ENCODE measurements at places on chromosomes 12 and 14.

- no peak overlapping the region for H3K27ac ChIP-seq
- peaks cover 63% of the 10 kb centered on the region for H3K27me3 ChIP-seq
- no peaks in the 10 kb centered on the region for H3K36me3 ChIP-seq
- H3K4me1 ChIP-seq: peaks cover 8% of the 10 kb centered on the region
- DNase-seq: peak; percentile 40
- no peak overlapping the region for H3K4me3 ChIP-seq
These were observed 2.5 kb downstream of the AHNAK2 start for GRCh38 chr14:104975481-104976197.

DNA sequence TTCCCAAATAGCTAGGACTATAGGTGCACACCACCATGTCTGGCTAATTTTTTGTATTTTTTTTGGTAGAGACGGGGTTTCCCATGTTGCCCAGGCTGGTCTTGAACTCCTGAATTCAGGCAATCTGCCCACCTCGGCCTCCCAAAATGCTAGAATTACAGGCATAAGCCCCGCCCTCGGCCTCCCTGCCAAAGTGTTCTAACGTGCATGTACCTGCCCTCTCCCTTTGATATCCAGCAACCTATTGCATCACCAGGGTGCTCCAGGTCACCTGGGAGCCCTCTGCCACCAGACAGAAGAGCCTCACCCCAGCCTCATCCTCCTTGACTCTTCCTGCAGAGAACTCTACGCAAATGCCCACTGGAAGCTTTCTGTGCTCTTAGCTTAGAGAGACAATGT, 2.2 kb upstream of the EML1 start:
- H3K4me1 ChIP-seq: peaks cover 21% of the 10 kb centered on the region
- DNase-seq: no peak
- no peak overlapping the region for H3K27ac ChIP-seq
- H3K4me3 ChIP-seq: no peak overlapping the region
- peaks cover 56% of the 10 kb centered on the region for H3K27me3 ChIP-seq

DNA sequence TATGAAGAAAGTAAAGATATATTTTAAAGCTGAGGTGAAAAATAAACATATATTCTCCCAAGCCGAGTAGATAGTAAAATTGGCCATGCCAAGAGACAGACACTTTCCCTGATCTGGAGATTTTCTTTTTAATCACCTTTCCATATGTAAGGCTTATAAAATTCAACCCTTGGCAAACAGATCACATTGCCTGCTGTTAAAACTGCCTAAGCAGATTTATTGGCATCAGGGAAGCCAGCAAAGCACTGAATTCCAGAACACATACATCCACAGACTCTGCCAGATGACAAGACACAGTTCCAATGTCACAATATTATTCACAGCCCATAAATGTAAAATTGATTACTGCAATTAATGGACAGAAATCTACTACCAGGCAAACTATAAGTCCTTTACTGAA, 78.2 kb upstream of the GARIN2 start:
- no peaks in the 10 kb centered on the region for H3K27me3 ChIP-seq
- H3K4me3 ChIP-seq: no peak overlapping the region
- H3K27ac ChIP-seq: no peak overlapping the region
- no peaks in the 10 kb centered on the region for H3K4me1 ChIP-seq

DNA sequence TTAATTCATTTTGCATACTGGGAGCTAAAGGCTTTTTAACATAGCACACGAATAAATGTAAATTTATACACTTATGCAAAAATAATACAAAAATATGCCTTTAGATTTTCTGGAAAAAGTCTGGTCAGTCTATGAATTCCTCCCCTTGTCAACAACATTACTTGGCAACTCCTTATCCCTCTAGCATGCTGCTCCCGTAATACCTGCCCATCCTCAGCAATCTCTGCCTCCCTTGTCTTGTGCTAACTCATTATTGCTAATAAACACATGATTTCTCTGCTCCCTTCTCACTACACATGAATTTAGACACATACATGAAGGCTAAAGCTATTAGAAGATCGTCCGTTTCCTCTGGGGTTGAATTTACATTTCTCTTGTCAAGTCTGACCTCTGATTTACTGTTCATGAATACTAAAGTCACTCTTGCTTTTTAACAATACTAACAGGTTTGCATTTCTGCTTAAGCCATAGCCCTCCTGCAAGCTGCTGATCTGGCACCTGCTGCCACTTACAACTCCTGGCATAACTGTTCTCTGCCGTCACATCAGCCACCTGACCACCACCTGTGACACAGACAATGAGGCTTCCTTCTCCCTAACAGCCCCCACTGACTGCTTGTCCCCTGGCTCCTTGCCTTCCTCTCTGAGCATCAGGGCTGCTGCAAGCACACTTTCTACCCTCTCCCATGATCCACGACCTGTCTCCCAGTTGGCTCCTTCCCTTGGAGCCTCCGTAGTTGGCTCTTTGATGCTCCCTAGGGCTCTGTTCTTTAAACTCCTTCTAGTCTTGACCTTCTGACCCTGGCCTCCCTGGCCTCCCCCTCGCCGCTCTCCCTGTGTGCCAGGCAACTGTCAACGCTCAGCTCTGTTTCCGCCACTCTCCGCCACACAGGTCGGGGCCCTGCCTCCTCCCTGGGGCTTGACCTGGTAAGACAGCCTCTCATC, 177.6 kb downstream of the CALM1 start:
- H3K27ac ChIP-seq: no peak overlapping the region
- DNase-seq: no peak

DNA sequence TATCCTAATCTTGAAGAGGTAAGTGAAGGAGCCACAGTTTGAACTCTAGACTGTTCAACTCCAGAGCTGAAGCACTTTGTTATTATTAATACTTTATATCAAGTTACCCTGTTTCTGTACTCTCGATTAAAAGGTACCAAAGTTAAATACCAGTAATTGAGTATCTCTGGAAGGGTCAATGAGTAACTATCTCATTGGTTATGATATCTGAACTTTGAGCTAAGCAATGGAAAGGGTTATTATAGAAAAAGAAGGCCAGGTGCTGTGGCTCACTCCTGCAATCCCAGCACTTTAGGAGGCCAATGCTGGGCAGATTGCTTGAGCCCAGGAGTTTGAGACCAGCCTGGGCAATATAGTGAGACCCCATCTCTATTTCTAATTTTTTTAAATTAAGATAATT, 9.9 kb downstream of the TMEM19 start:
- DNase-seq: no peak
- no peak overlapping the region for H3K4me3 ChIP-seq
- H3K27me3 ChIP-seq: no peaks in the 10 kb centered on the region

- H3K27me3 ChIP-seq: no peaks in the 10 kb centered on the region
- peak overlapping the region; percentile 96 for H3K27ac ChIP-seq
- DNase-seq: peak; percentile 68
- H3K4me1 ChIP-seq: peaks cover 54% of the 10 kb centered on the region
- peak overlapping the region; percentile 9 for H3K4me3 ChIP-seq
- H3K36me3 ChIP-seq: peaks cover 4% of the 10 kb centered on the region
These were observed 466.0 kb downstream of the RAD51B start for GRCh38 chr14:68285421-68286179.

- DNase-seq: no peak
- H3K4me3 ChIP-seq: no peak overlapping the region
- peak overlapping the region; percentile 3 for H3K27ac ChIP-seq
- peaks cover 6% of the 10 kb centered on the region for H3K36me3 ChIP-seq
These were observed 524 bp upstream of the P2RX2 start for GRCh38 chr12:132617822-132618682.

DNA sequence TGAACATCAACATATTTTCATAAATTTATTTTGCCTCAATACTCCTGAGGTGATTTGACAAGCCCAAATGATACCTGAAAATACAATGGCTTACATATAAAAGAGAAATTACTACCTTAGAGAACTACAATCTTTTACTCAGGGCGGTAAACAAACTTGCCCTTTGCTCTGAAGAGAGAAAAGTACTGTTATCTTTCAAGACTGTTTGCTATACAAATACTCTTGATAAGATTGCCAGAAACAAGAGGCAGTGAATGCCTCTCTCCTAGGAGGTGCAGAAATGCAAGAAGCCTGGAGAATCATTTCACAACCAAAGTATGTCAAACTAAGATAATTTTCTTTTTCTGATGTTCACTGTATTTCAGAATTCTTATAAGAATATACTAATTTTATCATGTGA, 160.3 kb downstream of the ALX1 start:
- H3K36me3 ChIP-seq: no peaks in the 10 kb centered on the region
- DNase-seq: no peak
- no peaks in the 10 kb centered on the region for H3K27me3 ChIP-seq
- no peaks in the 10 kb centered on the region for H3K4me1 ChIP-seq

DNA sequence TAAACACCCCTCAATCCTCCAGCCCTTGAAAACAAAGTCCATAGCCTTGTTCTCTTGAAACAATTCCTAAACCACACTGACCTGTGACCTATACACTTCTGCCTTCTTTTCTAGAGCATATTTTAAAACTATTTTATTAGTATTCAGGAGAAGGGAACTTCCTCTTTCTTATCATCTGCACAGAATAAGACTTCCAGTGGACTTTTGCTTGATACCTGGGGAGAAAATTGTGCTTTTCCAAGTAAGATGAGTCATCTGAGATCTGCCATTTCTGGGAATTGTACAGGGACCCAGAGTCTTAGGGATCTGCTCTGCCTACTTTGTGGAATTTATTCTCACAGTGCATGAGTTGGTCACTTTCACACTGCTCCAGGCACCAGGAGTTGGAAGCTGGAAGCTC, 10.5 kb upstream of the WNT5B start:
- peaks cover 13% of the 10 kb centered on the region for H3K4me1 ChIP-seq
- no peaks in the 10 kb centered on the region for H3K36me3 ChIP-seq
- H3K27me3 ChIP-seq: peaks cover 53% of the 10 kb centered on the region
- no peak overlapping the region for H3K27ac ChIP-seq
- DNase-seq: no peak
- no peak overlapping the region for H3K4me3 ChIP-seq

DNA sequence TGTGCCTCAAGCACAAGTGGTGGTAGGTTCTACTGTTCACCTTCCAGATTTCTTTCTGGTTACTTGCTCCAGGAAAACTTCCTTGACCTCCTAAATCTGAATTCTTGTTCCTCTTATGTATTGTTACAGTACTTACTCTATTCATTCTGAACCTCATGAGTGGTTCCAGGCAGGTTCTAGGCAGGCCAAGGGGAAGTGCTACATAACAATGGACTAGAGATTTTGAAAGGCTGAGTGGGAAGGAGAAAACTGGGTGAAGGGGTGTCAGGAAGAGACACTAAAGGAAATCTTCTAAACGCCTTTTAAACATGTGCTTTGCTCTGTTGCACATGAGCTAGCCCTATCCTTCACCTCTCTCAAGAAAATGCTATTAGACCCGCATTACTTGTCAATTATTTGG, 1.6 kb downstream of the YARS2 start:
- H3K4me3 ChIP-seq: peak overlapping the region; percentile 92
- DNase-seq: no peak
- peaks cover 25% of the 10 kb centered on the region for H3K4me1 ChIP-seq
- H3K27me3 ChIP-seq: no peaks in the 10 kb centered on the region
- peak overlapping the region; percentile 66 for H3K27ac ChIP-seq

DNA sequence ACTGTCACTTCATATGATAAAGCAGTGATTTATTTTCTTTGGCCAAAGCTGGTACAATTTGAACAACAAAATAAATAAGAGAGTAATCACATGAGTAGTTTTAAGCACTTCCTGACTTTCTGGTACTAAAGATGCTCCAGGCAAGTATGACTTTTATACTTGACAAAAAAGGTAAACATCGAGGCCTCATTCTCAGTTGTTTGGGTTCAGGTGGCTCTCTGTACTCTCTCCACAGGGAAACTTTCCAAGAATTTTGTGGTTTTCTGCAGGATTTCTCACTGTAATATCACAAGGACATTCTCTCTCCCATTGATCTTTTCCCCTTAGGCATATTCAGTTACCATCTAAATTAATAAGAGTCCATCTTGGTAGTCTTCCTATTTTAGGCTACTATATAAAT, 26.6 kb upstream of the KCNC2 start:
- no peaks in the 10 kb centered on the region for H3K36me3 ChIP-seq
- no peak for DNase-seq
- no peak overlapping the region for H3K4me3 ChIP-seq
- H3K4me1 ChIP-seq: no peaks in the 10 kb centered on the region
- H3K27ac ChIP-seq: no peak overlapping the region

DNA sequence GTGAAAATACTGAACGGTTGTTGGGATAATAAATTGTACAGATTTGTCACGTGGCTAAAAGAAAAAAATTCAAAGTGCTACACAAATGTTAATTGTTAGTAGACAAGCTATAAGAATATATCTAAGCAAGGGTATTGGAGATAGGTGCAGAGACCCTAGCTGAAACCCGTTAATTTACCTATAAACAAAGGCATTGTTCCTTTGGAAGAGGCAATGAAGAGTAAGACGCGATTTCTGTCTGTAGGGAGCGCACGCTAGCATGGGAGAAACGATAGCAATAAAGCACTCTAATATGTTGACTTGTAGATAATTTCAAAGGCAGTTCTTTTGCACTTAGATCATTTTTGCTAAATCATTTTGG, 565 bp downstream of the CCDC77 start:
- H3K36me3 ChIP-seq: peaks cover 2% of the 10 kb centered on the region
- peak; percentile 28 for DNase-seq
- H3K4me1 ChIP-seq: peaks cover 6% of the 10 kb centered on the region
- H3K4me3 ChIP-seq: no peak overlapping the region
- H3K27ac ChIP-seq: no peak overlapping the region
- H3K27me3 ChIP-seq: no peaks in the 10 kb centered on the region

- DNase-seq: no peak
- H3K4me3 ChIP-seq: no peak overlapping the region
- no peaks in the 10 kb centered on the region for H3K36me3 ChIP-seq
- H3K27me3 ChIP-seq: no peaks in the 10 kb centered on the region
- H3K4me1 ChIP-seq: no peaks in the 10 kb centered on the region
These were observed 69.0 kb upstream of the WSCD2 start for GRCh38 chr12:108060067-108060466.

DNA sequence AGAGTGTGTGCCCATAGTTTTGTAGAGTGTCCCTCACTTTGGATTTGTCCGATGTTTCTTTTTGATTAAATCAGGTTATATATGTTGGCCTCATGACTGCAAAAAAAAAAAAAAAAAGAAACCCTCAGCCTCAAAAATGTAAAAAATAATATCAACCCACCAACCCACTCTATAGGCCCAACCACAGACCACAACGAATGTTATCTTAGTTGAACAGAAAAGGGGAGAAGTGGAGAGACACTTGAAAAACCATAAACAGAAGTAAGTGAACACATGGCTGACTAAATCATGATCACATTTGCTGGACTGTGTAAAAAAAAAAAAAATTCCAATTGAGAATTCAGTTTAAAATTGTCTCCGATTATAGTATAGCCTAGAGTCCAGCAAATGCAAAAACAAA, 45.5 kb upstream of the ST8SIA1 start:
- no peaks in the 10 kb centered on the region for H3K27me3 ChIP-seq
- H3K4me3 ChIP-seq: no peak overlapping the region
- DNase-seq: no peak
- no peak overlapping the region for H3K27ac ChIP-seq
- no peaks in the 10 kb centered on the region for H3K4me1 ChIP-seq
